ENCODE measurements at places on chromosomes 16 and 17. TPM values are rescaled to one million over a fixed set of nuclear protein-coding genes. Genes with fewer than 3 reads are reported as not detected.

GFOD2 gene
- total RNA-seq: 13.4 TPM

CDH16 gene
- total RNA-seq: 4.3 TPM

RHBDF1 gene
- 12.4 TPM for total RNA-seq

IFI35 gene
- 10.4 TPM for total RNA-seq

MYL4 gene
- not detected for total RNA-seq

KRT9 gene
- total RNA-seq: not detected

KRT27 gene
- not detected for total RNA-seq

NUPR1 gene
- 19.0 TPM for total RNA-seq

SRL gene
- under 0.01 TPM for total RNA-seq

ZNF469 gene
- under 0.01 TPM for total RNA-seq

OR3A3 gene
- total RNA-seq: not detected

PARD6A gene
- total RNA-seq: 1.9 TPM

TPPP3 gene
- total RNA-seq: 0.24 TPM

SLC38A8 gene
- total RNA-seq: not detected

ST6GALNAC2 gene
- total RNA-seq: 124 TPM

SYT17 gene
- 6.3 TPM for total RNA-seq

P2RX1 gene
- total RNA-seq: not detected

GRIN2C gene
- not detected for total RNA-seq

CACNG1 gene
- total RNA-seq: not detected

TSPAN10 gene
- 0.48 TPM for total RNA-seq

CWC25 gene
- 7.5 TPM for total RNA-seq
